ENCODE measurements at places on chromosomes 7 and 10. TPM values are rescaled to one million over a fixed set of nuclear protein-coding genes. Genes with fewer than 3 reads are reported as not detected.
A peak's percentile ranks its signal among the peaks of the same experiment; 100 is the strongest.

DNA sequence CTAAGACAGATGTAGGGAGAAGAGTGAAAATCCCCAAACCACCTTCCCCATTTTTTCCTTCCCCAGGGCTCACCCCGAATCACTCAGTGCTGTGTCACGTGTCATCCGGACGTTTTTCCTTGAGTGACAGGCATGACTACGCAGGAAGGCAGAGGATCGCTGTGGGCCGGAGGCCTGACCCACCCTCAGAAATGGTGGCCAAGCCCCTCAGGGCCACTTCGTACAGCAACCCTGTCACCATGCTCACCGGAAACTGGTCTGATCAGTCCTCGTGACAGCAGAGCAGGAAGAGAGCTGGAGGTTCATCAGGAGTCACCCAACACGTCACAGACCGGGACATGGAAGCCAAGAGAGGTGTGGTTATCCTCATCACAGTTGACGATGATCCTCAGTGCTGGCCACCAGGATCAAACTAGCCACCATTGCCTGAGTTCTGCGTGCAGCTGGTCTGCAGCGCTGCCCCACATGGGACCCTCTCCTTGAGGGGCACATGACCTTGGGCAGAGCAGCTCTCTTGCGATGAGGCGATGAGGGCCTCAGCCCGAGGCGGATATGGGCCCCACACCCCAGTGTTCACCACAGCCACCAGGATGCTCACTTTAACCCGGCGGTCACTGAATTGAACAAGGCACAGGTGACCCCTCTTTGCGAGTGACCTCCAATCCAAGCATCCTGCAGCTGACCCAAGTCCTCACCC lies 99.3 kb upstream of the INSIG1 start:
- no peaks in the 10 kb centered on the region for H3K4me1 ChIP-seq

DNA sequence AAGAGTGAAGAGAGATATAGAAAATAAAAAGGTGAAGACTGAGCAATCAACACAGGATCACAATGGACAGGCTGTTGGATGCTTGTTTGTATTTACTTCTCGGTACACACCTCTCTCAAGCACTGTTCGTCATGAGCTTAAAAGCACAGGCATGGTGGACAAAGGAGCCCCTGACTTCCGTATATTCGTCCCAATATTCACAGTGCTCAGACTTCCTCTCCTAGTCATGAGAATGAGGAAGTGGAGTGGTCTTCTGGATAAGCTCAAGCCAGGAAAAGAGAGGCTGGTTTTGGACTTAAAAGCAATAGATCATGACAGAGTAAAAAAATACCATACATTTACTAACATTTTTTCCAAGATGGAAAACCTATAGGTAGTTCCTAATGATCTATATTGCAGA lies 172.5 kb downstream of the SORCS1 start:
- no peaks in the 10 kb centered on the region for H3K27me3 ChIP-seq
- peaks cover 9% of the 10 kb centered on the region for H3K4me1 ChIP-seq
- no peak overlapping the region for H3K4me3 ChIP-seq

DNA sequence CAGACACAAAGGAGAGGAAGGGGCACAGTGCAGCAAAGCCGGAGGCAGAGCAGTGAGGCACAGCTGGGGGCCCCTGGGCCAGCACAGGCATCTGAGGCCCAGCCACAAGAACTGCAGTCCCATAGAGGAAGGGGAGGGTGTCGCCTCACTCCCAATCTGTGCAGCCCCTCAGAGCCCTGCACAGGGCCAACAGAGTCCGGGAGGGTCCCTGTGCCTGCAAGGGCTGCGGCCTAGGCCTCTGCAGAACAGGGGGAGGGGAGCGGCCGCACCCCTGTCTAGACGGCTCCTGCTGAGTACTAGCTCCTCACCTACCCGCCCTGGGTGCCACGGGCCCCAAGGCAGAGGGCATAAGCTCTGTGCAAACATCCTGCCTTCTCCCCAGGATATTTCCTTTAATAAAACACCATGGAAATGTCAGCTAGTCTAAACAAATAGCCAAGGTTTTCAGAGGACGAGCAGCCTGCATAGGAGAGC lies 32.4 kb upstream of the RET start:
- peak; percentile 43 for DNase-seq
- H3K27me3 ChIP-seq, result no peaks in the 10 kb centered on the region
- no peaks in the 10 kb centered on the region for H3K4me1 ChIP-seq
- H3K4me3 ChIP-seq, result no peak overlapping the region
- H3K27ac ChIP-seq, result no peak overlapping the region
- H3K36me3 ChIP-seq, result no peaks in the 10 kb centered on the region

- H3K27ac ChIP-seq, result no peak overlapping the region
- H3K4me3 ChIP-seq, result no peak overlapping the region
- no peaks in the 10 kb centered on the region for H3K4me1 ChIP-seq
- DNase-seq, result no peak
- no peaks in the 10 kb centered on the region for H3K36me3 ChIP-seq
Observed at GRCh38 chr7:105298439-105298894, 90.3 kb downstream of the SRPK2 start.

- no peak overlapping the region for H3K4me3 ChIP-seq
- H3K36me3 ChIP-seq, result no peaks in the 10 kb centered on the region
- no peaks in the 10 kb centered on the region for H3K27me3 ChIP-seq
Observed at GRCh38 chr10:64873959-64874358, 1352.8 kb downstream of the REEP3 start.

- H3K36me3 ChIP-seq, result no peaks in the 10 kb centered on the region
- no peak overlapping the region for H3K27ac ChIP-seq
- no peak for DNase-seq
Observed at GRCh38 chr10:119406601-119407253, 135.8 kb downstream of the RGS10 start.

EIF3A gene
- total RNA-seq, result 95.6 TPM

GRCh38 chr10:131006458-131007256 lies 304.9 kb downstream of the TCERG1L start:
- H3K36me3 ChIP-seq, result no peaks in the 10 kb centered on the region
- H3K27ac ChIP-seq, result no peak overlapping the region

DNA sequence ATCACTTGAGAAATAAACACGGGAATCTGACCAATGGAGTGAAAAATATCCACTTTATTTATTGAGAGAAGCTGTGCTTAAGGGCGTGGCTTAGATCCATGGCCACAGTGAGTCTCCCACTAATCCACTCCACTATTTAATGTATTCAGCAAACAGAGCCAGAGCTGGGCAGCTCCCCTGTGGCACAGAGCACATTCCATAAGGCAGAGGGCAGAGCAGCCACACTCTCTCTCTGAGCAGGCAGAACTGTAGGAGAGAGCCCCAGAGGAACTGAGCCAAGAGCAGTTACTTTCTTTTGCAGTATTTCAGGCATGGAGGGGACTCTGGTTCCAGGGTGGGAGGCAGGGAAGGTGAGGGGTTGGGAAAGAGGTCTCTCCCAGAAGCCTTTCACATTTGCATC lies 106.0 kb downstream of the GALNT17 start:
- H3K27ac ChIP-seq, result no peak overlapping the region
- no peaks in the 10 kb centered on the region for H3K36me3 ChIP-seq
- no peak overlapping the region for H3K4me3 ChIP-seq
- H3K4me1 ChIP-seq, result no peaks in the 10 kb centered on the region

- H3K4me3 ChIP-seq, result no peak overlapping the region
- no peak overlapping the region for H3K27ac ChIP-seq
- peak; percentile 9 for DNase-seq
- no peaks in the 10 kb centered on the region for H3K36me3 ChIP-seq
- H3K4me1 ChIP-seq, result no peaks in the 10 kb centered on the region
Observed at GRCh38 chr10:78297997-78298396, 264.3 kb downstream of the RPS24 start.

PAX4 gene
- not detected for total RNA-seq

GRCh38 chr10:55631071-55631654 lies 729.9 kb downstream of the ZWINT start:
- DNase-seq, result peak; percentile 73
- no peak overlapping the region for H3K27ac ChIP-seq
- no peaks in the 10 kb centered on the region for H3K36me3 ChIP-seq
- peak overlapping the region; percentile 71 for H3K4me3 ChIP-seq

DNA sequence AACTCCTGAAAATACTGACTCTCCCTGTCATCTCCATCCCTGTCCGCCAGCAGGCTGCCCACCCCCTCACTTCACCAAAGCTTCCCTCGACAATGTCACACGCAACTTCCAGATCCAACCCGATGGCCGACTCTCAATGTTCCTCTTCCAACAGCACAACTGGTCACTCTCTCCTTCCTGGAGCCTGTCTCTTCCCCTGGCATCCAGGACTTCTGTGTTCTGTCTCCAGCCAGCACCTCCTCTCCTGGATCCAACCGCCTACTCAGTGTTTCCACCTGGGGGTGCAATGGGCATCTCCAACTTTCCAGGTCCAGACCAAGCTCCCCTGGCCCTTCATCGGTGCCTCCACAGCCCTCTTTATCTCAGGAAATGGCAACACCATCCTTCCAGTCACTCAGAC lies 8.6 kb downstream of the CPA5 start:
- H3K4me3 ChIP-seq, result no peak overlapping the region
- H3K4me1 ChIP-seq, result peaks cover 11% of the 10 kb centered on the region
- H3K36me3 ChIP-seq, result no peaks in the 10 kb centered on the region
- H3K27ac ChIP-seq, result peak overlapping the region; percentile 1
- no peak for DNase-seq

GRCh38 chr10:99234791-99235657 lies 628 bp downstream of the HPSE2 start:
- H3K4me1 ChIP-seq, result peaks cover 9% of the 10 kb centered on the region
- DNase-seq, result no peak
- no peaks in the 10 kb centered on the region for H3K36me3 ChIP-seq
- H3K4me3 ChIP-seq, result peak overlapping the region; percentile 61
- H3K27ac ChIP-seq, result no peak overlapping the region

SLC39A12 gene
- total RNA-seq, result 0.16 TPM

WNT8B gene
- not detected for total RNA-seq

GRCh38 chr10:1050554-1050953 lies 1.6 kb upstream of the IDI1 start:
- peak; percentile 49 for DNase-seq
- peaks cover 18% of the 10 kb centered on the region for H3K4me1 ChIP-seq
- no peaks in the 10 kb centered on the region for H3K36me3 ChIP-seq
- H3K27ac ChIP-seq, result no peak overlapping the region
- H3K27me3 ChIP-seq, result no peaks in the 10 kb centered on the region

DNA sequence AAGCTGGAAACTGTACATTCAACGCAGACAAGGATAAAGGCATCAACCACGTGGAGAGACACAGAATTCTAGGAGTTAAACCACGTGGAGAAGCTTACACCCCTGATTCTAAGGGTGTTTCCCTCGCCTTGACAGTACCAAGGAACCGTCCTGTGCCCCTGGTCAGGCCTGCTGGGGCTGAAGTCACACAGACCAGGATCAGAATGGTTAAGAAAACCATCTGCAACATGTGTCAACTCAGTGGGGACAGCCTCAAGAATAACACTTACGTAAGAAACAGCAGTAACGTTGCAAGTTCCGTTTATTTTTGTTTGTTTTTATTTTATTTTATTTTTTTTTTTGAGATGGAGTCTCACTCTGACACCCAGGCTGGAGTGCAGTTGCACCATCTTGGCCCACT lies 55.6 kb downstream of the CHST15 start:
- no peaks in the 10 kb centered on the region for H3K27me3 ChIP-seq
- H3K27ac ChIP-seq, result no peak overlapping the region
- no peaks in the 10 kb centered on the region for H3K36me3 ChIP-seq
- no peak for DNase-seq

- no peak overlapping the region for H3K4me3 ChIP-seq
- no peaks in the 10 kb centered on the region for H3K4me1 ChIP-seq
- H3K36me3 ChIP-seq, result no peaks in the 10 kb centered on the region
- no peak overlapping the region for H3K27ac ChIP-seq
Observed at GRCh38 chr10:51937308-51938140, 238.1 kb upstream of the CSTF2T start.

SPDYE16 gene
- total RNA-seq, result 0.31 TPM

AOAH gene
- total RNA-seq, result 24.7 TPM

DNA sequence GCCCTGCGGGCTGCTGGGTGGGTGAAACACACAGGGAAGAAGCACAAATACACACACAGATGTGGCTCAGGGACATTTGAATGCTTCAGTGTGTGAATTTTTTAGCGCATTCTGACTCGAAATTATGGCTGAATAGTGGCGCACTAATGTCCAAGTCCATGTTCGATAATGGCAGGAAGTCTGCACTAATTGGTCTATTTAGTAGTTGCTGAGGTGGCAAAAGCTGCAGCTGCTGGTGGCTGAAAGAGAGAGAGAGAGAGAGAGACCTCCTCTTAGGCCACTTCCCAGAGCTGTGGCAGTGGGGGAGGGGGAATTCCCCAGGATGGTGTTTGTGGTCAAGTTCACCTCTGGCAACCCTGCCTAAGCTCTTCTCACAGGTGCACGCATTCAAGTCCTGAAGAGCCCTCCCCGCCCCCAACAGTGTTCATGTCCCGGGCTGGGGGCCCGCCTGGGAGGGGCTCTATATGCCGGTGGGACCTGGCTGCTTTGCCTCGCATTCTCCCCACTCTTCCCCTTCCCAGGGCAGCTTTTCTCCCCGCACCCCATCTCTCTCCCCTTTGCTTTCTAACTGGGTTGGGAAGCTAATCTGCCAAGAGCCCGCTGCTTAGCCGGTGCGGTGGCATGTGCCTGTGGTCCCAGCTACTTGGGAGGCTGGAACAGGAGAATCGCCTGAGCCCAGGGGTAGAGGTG lies 6.0 kb upstream of the MNX1 start:
- DNase-seq, result no peak
- no peak overlapping the region for H3K4me3 ChIP-seq
- H3K27me3 ChIP-seq, result peaks cover 75% of the 10 kb centered on the region
- H3K4me1 ChIP-seq, result no peaks in the 10 kb centered on the region
- no peaks in the 10 kb centered on the region for H3K36me3 ChIP-seq

GRCh38 chr7:135704698-135705097 lies 23.3 kb downstream of the SLC13A4 start:
- DNase-seq, result no peak
- no peaks in the 10 kb centered on the region for H3K27me3 ChIP-seq
- H3K36me3 ChIP-seq, result no peaks in the 10 kb centered on the region
- H3K4me3 ChIP-seq, result no peak overlapping the region

All from kidney (tissue), 22 donors.